ENCODE measurements at places on chromosomes 11 and 22.
A peak's percentile ranks its signal among the peaks of the same experiment; 100 is the strongest.

DNA sequence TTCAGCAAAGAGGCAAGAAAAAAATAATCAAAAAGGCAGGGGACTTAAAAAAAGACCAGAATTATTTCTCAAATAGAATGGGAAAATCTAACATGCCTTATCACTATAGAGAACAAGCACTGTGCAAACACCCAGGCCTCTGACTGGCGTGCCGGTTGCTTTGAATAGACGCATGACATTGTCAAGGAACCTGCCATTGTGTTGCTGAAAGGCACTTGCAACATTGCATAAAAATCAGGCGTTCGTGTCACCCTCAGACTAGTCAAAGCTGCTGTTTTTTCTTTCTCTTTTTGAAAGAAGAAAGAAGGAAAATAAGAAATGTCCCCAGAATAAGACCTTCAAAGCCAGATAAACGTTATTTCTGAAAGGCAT lies 549.3 kb upstream of the CADM1 start:
- DNase-seq = no peak

- no peak for DNase-seq
Observed at GRCh38 chr11:76707293-76707825, 36.8 kb upstream of the LRRC32 start.

- DNase-seq = peak; percentile 98
Observed at GRCh38 chr11:113906038-113906437, 1.4 kb downstream of the HTR3B start.

DNA sequence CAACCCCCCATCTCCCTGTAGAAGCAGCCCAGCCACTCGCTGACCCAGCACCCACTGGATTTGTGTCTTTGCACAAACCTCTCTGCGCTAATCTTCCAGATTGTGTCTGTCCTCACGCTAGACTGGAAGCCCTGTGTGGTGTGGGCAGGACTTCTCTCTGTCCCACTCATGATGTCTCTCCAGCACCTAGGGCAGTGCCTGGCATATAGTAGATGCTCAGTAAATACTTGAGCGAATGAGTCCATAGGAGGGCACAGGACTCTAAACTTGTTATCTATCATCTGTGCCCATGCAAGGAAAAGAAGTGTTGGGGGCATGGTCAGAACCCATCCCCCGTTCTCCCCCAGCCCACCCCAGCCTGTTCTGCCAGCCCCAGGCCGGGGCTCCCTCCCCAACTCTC lies 22.9 kb downstream of the RPL3 start:
- DNase-seq = no peak

- no peak for DNase-seq
Observed at GRCh38 chr11:12449961-12450715, 72.8 kb downstream of the PARVA start.

DNA sequence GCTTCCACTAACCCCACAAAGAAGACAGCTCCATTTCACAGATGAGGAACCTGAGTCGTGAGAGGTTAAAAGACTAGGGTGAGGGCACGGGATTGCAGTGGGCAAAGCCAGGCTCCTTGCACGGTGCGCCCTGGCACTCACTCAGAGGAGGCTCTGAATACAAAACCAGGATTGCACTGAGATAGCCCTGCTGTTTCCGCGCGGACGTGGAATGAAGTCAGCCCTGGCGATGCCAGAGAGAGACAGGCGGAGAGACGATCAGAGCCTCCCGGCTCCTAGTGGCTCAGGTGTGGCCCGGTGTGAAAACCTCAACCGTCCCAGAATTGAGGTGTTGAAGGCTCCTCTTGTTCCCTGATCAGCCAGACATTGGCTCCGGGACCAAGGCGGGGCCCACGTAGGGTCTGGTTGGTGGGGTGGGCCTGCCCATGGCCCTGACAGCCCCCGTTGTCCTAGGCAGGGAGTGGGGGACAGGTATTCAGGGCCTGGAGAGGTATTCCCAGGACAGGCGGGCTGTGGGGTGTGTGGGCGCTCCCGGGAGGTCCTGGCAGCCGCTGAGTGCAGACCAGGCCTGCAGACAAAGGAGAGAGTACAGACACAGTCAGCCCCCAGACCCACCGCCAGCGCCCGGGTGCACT lies 43.1 kb upstream of the LINC01488 start:
- no peak for DNase-seq

DNA sequence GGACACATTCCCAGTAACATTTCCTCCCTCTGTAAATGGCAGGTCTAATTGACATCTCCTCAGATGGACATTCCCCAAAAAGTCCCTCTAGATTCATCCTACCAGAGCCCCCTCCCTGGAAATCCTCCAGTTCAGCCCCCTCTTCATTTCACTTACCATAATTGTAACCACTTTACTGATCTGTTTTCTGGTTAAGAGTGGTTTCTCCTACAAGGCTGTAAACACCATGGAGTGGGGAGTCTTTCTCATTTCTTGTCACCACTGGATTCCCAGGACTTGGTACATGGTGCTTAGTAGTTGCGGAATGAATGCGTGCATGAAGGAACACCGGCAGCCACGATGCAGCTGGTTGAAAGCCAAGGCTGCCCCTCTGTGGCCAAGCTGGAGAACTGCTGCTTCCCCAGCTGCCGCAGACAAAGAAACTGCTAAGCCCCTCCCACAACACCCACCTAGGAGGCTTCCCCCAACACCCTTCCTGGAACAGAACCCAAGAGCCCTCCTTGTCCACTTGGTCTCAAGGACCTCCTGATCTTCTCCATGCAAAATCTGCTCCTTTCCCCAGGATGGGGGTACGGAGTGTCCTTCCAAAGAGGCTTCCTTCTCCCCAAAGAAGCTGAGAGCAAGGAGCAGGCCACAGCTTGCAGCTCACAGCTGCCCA lies 18.6 kb upstream of the SCARF2 start:
- peak; percentile 59 for DNase-seq

GRCh38 chr22:48580481-48580970 lies 1247.1 kb downstream of the BRD1 start:
- DNase-seq = no peak

DNA sequence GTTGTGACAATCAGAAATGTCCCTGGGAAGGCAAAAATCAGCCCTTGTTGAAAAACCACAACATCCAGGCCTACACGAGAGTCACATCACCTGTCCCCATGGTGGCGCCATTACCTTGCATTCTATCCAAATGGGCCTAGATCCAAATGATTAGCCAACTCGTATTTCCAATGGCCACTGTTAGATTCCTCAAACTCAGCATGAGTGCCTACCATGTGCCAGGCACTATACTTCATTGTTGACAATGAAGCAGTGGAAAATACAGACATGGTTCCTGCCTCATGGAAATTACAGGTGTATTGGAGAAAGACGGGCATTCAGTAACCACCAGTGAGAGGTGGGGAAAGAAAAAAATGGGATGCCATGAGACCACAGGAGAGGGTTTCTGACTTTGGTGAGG lies 29.8 kb upstream of the CREB3L1 start:
- DNase-seq = peak; percentile 88

DNA sequence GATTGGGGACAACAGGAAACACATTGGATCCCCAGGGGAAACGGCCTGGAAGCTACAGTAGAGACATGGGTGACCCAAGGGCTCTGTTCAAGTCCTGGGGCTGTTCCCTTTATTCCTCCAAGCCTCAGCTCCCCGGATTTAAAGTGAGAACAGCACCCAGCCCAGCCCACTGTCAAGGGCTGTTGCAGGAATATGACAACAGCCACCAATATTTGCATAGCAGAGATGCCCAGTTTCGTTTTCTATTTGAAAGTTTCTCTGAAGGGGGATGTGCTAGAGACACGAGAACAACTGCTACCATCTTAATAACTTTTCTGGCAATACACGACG lies 81.1 kb upstream of the WNT7B start:
- peak; percentile 93 for DNase-seq

DNA sequence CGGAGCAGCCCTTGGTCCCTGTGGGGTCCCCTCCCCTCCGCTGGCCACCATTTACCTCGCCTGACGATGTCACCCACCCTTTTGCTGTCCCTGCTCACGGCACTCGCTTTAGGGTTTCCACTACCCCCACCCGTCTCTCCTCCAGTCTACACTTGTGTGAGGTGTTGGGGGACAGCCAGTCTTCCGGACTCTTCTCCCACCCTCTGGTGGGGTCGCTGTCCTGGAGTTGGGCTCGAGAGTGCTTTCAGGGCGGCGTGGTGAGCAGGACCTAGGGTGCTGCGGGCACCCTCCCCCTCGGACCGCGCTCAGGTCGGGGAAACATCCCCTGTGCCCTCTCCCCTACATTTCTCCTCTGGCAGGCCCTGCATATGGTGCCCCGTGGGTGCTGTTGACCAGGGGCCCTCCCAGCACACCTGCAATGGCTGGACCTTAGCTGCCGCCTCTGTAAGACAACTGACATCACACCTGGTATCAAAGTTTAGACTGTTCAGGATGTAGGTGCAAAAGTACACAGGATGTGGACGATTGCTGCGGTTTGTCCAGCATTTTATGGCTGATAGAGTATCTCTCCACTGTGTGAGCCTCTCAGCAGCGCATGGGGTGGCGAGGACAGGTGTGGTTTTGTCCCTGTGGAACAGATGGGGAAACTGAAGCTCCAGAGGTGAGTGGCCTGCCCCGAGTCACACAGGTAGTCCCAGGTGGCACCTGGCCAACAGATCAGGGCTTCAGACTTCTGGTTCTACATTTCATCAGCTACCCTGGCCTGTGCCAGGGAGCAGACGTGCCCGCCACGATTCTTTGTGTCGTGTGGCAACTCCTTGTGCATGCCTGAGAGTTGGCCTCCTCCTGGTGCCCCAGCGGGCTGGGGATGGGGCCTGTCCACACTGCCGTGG lies 1.2 kb downstream of the GRK2 start:
- peak; percentile 50 for DNase-seq

DNA sequence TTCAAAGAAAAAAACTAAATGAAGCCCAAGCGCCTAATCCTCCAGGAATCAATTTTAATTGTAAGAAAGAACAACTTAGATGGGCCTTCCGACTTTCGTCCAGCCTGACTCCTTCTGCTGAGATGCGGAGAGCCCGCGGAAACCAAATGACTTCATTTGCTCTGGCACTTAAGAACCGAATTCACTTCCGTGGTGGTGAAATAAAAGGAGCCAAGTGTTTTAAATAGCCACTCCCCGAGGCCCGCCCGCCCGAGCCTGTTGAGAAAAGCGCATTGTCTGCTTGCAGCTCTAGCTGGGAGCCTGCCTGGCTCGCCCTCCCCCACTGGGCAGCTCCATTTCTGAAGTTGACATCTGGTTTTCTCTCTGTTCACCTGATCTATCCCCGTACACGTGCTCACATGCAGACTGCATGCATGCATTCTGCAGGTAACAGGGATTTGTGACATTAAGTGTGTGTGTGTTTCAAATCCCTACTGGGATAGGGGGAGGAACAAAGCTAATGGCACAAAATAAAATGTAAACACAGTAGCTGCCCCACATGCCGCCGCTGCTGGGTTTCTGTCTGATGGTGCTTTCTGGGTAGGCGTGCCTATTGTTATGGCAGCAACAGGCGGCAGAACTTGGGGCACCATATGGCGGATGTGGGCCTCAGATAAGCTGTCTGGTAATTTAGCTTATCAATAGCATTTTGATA lies 6.2 kb downstream of the TEAD1 start:
- peak; percentile 97 for DNase-seq

GRCh38 chr11:59173080-59173963 lies 1.4 kb downstream of the DTX4 start:
- DNase-seq = peak; percentile 79

GRCh38 chr11:15969281-15969680 lies 387.1 kb downstream of the SOX6 start:
- peak; percentile 58 for DNase-seq

DNA sequence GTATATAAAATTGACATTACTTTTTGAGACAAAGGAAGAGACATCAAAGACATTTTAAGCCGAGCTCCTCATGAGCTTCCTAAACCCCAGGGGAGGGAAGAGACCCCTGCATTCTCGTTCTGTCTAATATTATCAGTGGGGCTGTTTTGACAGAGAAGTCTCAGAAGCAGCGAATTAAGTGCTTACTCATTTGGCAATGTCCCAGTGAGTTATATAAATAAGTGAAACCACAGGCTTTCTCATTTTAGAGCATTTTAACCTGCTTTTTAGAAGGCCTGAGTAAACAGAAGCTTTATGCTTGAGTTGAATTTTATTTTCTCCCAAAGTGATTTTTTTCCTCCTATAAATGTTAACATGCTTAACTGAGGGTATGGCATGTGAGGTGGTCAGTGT lies 23.2 kb upstream of the C1QTNF4 start:
- no peak for DNase-seq

DNA sequence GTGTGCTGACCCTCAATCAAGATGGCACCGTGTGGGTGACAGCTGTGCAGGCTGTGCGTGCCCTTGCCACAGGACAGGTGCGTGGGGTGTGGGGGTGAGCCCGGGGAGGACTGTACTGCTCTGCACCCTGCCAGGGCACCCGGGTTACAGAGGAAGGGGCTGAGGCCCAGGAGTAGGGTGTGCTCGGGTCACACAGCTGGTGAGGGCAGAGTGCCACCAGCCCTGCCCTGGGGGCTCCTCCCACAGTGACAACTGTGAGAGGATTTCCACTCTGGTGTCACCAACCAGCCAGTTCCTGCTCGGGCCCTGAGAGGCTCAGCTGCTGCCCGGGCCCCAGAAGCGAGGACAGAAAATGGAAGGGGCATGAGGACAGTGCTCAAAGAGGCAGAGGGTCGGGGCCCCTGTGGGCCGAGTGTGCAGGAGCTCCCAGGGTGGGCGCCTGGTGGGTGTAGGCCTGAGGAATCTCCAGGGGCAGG lies 20.5 kb downstream of the TRMU start:
- no peak for DNase-seq

DNA sequence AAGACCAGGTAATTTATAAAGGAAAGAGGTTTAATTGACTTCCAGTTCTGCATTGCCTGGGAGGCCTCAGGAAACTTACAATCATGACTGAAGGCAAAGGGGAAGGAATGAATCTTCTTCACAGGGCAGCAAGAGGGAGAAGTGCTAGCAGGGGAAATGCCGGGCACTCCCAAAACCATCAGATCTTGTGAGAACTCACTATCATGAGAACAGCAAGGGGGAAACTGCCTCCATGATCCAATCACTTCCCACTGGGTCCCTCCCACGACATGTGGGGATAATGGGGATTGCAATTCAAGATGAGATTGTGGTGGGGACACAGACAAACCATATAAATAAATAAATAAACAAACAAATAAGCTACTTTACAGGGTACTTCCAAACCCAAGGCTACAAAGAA lies 28.8 kb upstream of the EXPH5 start:
- DNase-seq = no peak

GRCh38 chr11:118771547-118772288 lies 19.2 kb downstream of the DDX6 start:
- DNase-seq = no peak

- DNase-seq = peak; percentile 46
Observed at GRCh38 chr11:65419772-65420481, 2.7 kb upstream of the NEAT1 start.

DNA sequence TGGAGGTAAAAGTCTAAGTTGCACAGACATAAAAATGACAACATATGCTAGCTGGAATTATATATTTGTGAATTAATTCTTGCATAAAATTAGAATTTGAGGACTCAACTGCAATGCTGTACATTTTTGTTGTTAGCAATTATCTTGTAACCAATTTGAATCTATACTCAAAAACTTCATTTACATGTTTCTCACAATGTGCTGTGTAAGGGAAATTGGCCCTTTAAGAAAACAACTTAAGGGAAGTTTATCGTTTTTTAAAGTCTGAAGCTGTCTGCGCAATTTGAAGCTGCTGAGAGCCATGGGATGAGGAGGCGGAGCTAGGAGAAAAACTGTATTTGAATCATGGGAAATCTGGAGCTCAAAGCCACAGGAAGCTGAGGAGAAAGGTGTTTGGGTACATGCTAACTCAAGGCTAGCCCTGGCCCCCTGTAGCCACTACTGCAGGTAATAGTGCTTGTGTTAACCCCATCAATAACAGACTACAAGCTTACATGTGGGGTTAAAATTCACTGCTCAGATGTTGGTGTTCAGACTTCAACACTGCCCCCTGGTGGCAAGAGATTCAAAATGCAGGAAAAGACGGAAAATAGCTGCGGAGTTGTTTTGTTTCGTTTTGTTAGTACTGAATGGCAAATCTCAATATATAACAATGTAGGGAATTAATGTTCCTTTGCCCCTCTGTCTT lies 126.1 kb downstream of the BRD1 start:
- peak; percentile 14 for DNase-seq
